NCI-H1092 (cell line): ENCODE measurements at places on chromosomes 5 and 9.

DNA sequence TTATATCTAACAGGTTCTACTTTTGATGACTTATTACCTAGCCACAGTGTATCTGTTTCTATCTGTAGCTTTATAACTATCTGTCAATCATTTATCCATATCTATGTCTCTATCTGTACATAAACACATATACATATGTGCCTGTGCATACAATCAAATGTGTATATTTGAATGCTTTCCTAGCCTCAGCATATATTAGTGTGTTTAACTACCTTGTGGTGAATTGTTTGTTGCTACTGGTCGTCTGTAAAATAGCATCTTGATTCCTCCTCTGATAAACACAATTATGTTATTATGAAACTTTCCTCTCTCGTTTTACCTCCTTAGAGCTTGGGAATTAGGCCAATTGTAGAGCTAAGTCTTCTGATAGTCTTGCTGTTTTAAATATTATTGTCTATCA, 44.4 kb downstream of the PARP8 start:
- no peak for DNase-seq

DNA sequence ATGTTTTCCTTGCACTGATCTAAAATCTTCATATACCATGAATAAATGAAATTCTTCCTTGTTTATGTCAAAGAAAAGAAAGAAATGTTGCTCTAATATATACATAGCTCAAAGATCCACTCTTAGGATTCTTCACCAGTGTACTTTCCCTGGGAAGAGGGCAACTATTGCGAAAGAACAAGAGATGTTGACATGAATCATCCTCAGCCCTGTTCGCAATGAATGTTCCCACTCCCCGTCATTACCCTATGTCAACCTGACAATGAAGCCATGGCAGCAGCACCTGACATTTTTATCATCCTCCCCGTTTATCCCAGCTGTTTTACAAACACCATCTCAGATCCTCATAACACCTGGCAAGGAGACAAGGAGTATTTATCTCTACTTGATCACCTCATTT, 409.1 kb upstream of the GRIA1 start:
- no peak for DNase-seq

- DNase-seq, result peak; percentile 66
Observed at GRCh38 chr9:14347406-14348122, 33.6 kb upstream of the NFIB start.

DNA sequence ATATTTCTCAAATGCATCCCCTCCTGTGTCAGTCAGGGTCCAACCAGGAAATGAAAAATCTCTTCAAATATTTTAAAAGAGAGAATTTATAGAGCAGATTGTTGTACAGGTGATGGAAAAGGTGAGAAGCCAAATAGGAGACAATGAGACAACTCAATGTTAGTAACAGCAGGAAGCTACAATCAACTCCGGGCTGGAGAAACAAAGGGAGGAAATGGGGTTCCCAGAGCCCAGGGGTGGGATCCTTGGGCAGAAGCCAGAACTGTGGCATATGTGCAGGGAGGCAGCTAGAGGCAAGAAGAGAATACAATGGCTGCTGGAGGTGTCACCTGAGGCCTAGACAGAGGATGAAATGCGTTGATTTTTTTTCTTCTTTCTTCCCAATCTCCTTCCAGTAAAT, 361.8 kb upstream of the ACTBL2 start:
- no peak for DNase-seq

GRCh38 chr5:15798006-15798405, 298.0 kb downstream of the FBXL7 start:
- no peak for DNase-seq

DNA sequence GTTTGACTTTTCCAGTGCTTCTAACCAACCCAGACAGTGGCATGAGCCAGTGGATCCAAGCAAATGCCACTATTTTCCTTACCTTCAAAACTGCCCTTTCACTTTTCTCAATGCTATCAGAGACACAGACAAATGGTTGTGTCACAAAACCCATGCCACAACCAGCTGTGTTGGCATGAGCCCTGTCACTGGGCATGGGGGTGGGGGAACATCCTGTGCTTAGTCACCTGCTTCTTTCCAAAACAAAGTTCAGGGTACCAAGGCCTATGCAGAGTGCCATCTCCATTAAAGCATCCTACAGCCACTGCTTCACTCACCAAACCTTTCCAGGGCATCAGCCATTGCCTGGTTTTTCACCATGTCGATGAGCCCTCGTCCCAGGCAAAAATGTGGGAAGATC, 30.1 kb downstream of the NIPSNAP3B start:
- no peak for DNase-seq

DNA sequence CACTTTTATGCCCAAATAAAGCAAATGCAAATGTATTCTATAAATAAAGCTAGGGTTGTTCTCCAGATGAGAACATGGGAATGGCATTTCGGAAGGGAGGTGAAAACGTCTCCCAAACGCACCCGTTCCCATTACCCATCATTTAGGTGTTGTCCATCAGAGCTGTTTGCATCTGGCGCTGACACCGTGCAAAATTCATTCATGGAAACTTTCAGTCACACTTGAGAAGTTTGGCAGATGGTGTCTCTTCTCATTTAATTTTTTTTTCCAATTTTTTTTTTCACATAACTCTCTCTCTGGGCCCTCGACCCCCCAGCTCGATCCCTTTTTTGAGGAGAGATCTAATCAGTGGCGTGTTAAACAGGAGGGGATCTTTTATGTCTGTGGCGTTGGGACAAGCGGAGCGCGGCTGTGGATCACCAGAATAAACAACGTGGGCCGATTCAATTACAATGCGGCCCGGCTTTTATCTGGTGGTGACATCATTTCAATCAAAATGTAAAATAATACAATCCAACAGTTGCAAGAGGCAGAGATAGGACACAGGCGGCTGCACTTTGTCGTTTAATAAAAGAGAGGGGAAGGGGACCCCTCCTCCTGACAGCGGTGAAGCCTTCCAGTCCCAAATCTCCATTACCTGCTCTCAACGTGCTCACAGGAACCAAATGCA, 246.1 kb upstream of the IRX4 start:
- DNase-seq, result no peak

GRCh38 chr5:92956886-92957285, 624.1 kb downstream of the NR2F1-AS1 start:
- DNase-seq, result no peak

DNA sequence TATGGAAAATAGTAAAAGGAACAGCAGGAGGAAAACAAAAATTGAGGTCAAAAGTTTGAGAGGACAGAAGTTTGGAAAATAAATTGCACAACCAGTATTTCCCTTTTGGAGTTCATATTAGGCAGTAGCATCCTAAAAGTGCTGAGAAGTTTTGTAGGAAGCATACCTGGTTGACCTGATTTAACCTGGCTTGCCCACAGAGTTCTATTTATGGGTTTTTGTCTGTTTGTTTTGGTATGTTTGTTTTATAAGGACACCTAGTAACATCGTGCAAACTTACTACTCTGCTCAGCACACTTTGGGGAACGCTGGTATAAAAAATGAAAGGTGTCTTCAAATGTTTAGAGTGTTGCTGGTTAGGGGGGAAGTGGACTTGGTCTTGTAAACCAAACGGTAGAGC, 15.1 kb downstream of the ADRB2 start:
- no peak for DNase-seq
